ENCODE measurements at places on chromosomes 5 and 9. TPM values are rescaled to one million over a fixed set of nuclear protein-coding genes. Genes with fewer than 3 reads are reported as not detected.

DNA sequence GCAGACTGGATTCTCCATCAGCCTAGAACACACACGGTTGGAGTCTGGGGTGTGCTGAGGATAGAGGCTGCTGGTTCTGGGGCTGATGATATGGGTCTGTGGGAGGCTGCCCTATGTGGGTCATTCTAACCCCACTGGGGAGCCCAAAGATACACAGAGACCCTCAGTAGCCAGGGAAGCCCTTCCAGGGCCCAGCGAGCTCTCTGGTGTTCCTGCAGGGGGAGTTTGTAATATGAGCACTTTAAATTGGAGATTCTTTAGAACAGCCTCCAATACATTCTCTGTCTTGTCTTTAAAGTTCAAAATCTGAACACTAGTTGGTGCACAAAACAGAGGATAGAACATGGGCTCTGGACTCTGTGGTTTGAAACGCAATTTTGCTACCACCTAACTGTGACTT lies 2.4 kb downstream of the ACTL7A start:
- H3K4me3 ChIP-seq, result no peak overlapping the region
- H3K36me3 ChIP-seq, result no peaks in the 10 kb centered on the region
- no peaks in the 10 kb centered on the region for H3K4me1 ChIP-seq
- no peak for DNase-seq
- H3K27ac ChIP-seq, result no peak overlapping the region
- no peaks in the 10 kb centered on the region for H3K27me3 ChIP-seq

GRCh38 chr9:128093011-128093410 lies 25.0 kb downstream of the SLC25A25 start:
- peaks cover 27% of the 10 kb centered on the region for H3K4me1 ChIP-seq
- H3K27me3 ChIP-seq, result no peaks in the 10 kb centered on the region
- no peak for DNase-seq
- H3K27ac ChIP-seq, result peak overlapping the region; percentile 97
- H3K36me3 ChIP-seq, result no peaks in the 10 kb centered on the region
- H3K4me3 ChIP-seq, result peak overlapping the region; percentile 52

- H3K4me3 ChIP-seq, result no peak overlapping the region
- H3K4me1 ChIP-seq, result no peaks in the 10 kb centered on the region
- H3K36me3 ChIP-seq, result no peaks in the 10 kb centered on the region
- DNase-seq, result no peak
Observed at GRCh38 chr9:385818-386398, 171.2 kb downstream of the DOCK8 start.

GRCh38 chr9:94030318-94031179 lies 53.7 kb upstream of the PTPDC1 start:
- no peaks in the 10 kb centered on the region for H3K36me3 ChIP-seq
- H3K27ac ChIP-seq, result peak overlapping the region; percentile 86
- no peaks in the 10 kb centered on the region for H3K4me1 ChIP-seq
- peak; percentile 85 for DNase-seq

DNA sequence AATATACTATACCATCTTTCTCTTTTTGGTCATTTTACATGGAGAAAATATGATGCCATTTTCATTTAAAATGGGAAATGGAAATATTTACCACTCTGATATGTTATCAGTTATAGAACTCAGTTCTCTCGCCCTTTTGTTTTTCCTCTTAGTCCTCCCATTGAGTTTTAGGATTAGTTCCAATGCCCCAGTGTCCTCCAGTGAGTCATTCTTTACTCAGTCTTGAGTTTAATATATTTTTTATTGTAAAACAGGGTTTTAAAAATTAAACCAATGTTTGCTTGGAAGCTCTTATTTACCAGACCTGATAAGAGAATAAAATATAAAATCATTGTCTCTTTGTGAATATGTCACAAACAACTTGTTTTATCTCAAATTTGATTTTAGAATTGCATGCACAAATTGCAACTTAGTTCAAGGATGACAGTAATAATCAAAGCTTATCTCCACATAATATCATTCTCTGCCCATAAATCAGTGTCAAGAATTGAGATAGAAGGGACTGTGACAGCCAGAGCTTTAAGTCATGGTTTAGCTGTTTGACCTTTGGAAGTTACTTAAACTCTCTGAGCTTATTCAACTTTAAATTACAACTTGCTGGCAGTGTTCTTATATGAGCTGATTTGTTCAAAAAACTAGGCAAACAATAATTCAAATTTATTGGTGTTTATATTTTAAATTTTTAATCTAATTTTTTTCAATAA lies 166.4 kb downstream of the PAM start:
- DNase-seq, result no peak
- H3K27ac ChIP-seq, result no peak overlapping the region
- no peaks in the 10 kb centered on the region for H3K36me3 ChIP-seq
- no peaks in the 10 kb centered on the region for H3K27me3 ChIP-seq
- H3K4me3 ChIP-seq, result no peak overlapping the region
- no peaks in the 10 kb centered on the region for H3K4me1 ChIP-seq

DNA sequence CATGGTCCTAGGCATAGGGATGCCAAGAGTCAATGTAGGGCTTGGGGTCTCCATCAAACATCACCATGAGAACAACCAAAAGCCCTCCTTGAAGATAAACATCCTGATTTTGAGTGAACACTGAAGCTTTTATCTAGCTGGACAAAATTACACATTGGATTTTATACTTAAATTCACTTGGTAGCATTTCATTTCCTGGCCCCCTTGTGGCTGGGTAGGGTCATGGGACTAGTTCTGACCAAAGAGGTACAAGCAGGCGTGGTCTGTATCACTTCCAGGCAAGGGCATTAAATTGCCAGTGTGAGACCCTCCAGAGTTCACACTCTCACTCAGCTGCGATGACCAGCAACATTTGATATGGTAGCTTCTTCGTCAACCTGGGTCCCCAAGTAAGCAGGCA lies 320.3 kb downstream of the ACTL7B start:
- H3K36me3 ChIP-seq, result no peaks in the 10 kb centered on the region
- no peaks in the 10 kb centered on the region for H3K4me1 ChIP-seq
- H3K27me3 ChIP-seq, result no peaks in the 10 kb centered on the region
- H3K27ac ChIP-seq, result no peak overlapping the region
- DNase-seq, result no peak

The EIF4EBP3 gene
- total RNA-seq, result 18.0 TPM

The PCDHA1 gene
- not detected for total RNA-seq

The LRRTM2 gene
- 1.4 TPM for total RNA-seq

The LCN15 gene
- not detected for total RNA-seq

The IL9 gene
- total RNA-seq, result not detected

The CTNNAL1 gene
- total RNA-seq, result 25.0 TPM

Data from breast epithelium (tissue), 4 donors.